ENCODE measurements at places on chromosomes 3 and 15.

DNA sequence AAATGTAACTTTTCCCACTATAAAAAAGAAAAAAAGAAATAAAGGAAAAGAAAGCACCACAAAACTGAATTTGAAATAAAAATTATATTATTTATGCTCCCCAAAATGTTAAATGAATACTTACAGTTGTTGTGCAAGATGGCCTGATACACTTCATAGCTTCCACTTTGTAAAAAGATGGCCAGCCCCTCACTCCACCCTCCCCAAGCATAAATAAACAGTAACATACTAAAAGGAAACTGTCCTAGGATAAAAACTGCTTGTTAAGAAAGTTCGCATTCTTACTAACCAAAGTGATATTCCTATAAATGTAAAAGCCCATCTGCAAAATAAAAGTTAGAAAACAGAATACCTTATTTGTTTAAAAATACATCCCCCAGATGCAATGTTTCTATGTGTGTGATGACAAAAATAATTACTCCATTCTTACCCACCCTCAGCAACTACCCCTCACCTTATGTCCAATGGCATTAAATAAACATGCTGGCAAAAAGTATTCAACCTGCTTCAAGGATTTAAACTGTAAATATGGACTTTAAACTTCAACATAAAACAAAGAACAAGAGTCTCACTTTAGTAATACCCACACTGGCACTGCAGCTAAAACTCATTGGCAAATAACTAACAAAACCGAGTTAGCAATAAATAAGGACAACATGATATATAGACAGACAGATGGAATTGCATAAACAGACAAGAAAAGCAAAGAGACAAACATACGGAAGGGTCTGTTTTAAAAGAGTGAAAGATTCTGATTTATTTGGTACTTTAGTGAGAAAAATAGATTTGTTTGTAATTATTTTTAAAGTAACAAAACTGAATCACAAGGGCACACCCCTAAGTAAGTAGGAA, 47.7 kb downstream of the ZBTB20 start:
- DNase-seq = no peak

- no peak for DNase-seq
Observed at GRCh38 chr15:24734396-24734795, 58.8 kb downstream of the NPAP1 start.

DNA sequence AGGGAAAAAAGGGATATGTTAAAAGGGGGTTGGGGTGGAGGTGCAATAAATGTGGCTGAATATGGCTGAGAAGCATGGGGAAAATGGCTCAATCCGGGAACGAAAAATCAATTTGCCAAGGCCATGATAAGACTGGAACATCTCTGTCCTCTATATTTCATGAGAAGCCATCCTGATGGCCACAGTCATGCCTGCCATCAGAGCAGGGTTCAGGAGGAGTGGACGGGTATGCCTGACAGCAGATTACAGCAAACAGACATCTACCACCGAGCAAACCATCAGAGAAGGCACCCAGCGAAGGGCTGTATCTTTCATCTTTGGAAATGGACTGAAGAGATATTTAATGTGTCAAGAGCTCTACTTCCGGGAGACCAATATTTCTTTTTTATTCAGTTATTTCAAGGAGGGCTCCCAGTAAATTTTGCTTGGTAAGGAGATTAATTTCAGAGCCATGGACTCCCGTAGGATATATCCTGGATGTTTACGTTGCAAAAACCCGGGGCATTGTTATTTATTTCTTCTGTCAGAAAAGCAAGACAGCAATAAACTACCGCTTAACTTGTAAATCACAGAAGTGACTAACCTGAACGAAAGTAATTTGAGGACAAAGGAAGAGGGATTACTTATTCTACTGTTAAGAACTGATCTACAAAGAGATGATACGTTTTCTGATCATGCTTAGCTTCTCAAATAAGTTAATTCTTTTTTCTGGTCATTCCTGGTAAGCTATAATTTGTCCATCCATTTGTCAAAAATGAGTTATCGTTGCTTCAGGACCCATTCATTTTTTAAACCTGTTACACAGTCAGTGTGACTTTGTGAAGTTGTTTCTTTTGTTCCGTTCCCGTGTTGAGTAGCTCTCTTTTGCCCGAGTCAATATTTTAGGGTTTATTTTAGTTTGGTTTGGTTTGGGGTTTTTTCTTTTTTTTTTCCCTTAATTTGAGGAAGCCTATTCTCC, 80.6 kb upstream of the CHD2 start:
- DNase-seq = no peak

DNA sequence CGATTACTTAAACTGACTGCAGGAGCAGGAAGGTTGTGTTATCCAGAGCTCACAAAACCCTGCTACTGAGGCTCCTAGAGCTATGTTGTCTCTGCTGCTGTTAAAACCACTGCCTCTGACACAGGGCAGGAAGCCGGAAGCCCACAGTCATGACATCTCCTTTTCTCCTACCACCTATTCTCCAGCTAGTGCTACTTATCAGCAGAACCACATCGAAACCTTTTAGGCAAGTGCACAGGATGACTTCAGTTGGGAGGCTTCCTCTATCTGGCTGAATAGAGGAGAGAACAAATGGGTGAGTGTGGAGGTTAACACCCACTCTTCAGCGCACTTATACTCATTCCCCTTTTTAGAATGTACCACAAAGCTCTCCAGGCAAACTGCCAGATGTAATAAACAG, 638.0 kb downstream of the OTOL1 start:
- peak; percentile 13 for DNase-seq

DNA sequence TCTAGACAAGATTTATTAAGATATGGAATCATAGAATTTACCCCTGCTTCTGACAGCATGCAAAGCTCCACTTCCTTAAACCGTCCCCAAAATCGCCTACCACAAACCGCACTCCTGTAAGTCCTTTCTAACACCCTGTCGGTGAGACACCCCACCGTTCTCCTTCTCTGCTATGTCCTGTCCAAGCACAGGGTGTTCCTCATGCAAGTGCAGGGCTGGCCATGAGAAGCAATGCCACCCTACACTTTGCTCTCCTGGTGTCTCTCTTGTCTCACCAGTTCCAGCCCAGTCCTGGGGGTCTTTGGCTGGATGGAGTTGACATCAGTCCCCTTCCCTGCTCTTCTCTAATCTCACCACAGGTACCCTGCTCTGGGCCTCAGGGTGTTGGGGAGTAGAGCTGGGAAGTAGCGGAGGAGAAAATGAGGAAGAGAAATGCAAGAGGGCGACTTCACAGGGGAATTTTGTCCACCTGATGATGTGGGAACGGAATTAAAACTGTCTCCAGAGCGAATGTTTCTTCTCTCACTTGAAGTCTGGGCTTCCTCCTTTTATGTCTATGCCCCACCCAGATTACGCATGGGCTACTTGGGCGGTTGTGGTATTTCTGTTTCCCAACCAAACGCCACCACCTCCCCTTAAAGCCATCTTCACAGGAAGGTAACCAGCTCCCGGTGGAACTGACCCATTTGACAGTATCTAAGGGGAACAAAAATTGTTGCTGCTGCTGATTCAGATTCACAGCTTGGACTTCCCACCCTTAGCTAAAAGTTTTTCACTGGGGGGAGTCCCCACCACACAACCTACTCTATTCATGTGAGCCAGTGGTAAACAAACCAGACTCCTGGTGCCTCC, 49.9 kb downstream of the CASR start:
- no peak for DNase-seq

DNA sequence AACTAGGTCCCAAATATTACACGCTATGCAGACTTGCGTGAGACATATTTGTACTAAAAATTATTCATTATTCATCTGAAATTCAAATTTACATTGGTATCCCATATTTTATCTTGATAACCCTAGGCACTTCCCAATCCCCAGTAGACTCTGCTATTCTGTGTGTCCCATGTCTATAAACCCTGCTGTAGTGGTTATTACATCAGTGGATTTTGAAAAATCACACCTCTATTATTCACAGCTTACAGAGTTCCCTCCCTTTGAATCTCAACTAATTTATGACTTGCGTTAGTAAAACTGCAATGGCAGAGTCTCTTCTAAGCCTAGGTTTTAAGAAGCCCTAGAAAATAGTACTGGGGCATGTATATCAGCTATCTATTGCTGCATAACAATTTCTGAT, 54.3 kb downstream of the TRIM69 start:
- DNase-seq = no peak

DNA sequence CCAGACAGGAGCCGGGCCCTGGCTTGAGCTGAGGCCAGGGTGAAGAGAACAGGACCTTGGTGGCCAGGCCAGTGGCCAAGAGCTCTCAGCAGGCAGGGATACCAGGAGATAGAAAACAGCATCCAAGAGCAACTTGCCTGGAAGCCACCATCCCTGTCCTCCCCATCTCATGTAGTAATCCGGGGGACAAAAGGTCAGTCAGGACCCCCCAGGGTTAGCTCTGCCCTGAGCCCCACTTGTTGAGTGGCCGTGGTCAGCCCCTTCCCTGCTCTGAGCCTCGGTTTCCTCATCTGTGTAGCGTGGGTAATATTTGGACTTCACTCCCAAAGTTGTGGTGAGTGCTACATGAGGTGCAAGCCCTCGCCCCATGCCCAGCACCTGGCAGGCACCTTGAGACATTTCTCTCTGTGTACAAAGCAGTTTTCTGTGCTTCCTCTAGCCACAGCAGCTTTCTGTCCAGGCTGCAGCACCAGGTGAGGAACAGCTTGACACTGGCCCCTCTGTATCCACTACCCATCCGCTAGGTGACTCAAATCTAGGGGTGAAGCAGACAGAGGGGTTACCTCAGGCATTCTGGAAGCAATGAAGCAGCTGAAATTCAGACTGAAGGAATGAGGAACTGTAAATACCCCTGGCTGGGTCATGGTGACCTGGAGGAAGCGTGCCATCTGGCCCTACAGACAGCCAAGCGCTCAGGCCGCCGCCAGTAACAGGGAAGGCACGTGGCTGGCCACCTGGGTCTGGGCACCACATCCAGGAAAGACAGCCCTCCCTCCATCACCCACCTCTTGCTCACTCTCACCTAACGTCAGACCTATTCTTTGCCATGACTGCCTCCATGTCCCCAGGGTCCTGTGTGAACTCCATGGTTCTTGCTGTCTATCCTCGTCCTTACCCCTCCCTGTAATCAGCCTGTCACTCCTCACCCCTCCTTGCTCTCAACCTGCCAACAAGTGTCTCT, 6.7 kb downstream of the CISH start:
- DNase-seq = no peak

- no peak for DNase-seq
Observed at GRCh38 chr3:38579551-38580449, 69.7 kb downstream of the SCN5A start.

GRCh38 chr15:95260856-95261255, 1029.5 kb downstream of the MCTP2 start:
- no peak for DNase-seq

DNA sequence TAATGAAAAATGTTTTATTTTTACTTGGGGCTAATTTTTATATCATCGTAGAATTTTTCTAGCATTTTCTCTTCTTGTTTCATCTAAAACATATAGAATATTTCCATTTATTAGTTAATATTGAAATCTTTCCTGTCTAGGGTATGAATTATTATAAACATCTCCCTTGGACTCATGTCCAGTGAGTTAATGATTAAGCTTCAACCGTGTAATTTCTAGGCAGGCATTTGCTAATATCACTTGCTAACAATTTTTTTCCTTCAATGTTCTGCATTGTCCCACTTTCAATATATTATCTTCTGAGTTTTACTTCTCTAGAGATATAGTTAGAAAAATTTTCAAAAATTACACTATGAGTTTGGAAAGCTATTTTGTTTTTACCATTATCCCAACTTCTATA, 1371.6 kb upstream of the EPHA6 start:
- DNase-seq = no peak

- peak; percentile 50 for DNase-seq
Observed at GRCh38 chr15:63473999-63474809, 30.2 kb upstream of the USP3 start.

GRCh38 chr3:100110162-100110561, 4.1 kb downstream of the FILIP1L start:
- DNase-seq = peak; percentile 31

DNA sequence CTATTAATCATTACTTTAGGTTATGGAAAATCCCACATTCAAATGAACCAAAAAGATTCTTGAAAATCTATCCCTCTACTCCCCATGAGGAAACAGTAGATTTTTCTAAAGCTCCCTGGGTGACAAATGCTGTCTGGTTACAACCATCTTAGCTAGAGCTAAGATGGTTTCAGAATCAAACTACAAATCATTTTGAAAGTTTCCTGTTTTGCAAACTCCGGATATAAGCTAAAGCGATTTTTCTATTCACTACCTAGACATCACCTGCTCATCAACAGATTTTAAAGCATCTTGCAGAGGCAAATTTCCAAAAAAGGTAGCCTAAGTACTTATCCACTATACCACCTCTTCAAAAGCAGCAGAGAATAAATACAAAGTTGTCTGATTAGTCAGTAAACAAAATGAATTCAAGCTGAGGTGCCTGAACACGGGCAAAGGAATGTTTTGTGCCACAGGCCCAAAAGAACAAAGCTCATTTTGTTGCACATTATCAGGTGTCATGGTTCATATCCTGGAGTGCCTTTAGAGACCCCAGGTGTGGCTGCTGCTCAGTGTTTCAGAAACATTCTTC, 204.9 kb downstream of the TNIK start:
- no peak for DNase-seq

DNA sequence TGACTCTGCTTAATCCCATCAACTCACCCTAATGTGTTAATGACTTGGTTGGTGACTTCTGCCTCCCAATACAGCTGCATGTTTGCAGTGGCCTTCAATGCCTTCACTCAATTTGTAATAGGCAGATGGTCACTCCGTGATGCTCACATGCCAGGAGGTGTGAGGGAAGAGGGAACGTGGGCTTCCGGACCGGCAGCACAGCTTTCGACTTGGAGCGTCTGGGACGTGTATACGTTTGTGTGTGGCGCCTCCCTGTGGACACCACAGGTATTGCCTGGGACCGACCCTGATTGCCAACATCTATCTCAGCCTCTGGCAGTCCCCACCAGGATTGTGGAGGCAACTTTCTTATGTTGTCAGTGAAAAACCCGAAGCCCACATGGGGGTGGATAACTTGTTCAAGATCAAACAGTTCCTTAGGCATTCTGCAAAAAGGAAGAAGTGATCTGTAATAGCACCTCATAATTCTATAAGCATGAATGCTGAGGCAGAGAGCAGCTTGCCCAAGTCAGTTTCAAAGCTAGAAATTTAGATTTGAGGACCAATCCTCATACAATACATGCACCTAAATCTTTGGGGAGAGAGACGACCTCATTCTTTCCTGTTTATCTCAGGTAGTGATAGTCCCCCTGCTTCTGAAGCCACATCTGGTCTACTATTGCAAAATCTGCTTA, 16.9 kb downstream of the MRPL46 start:
- DNase-seq = peak; percentile 63

- no peak for DNase-seq
Observed at GRCh38 chr15:86432861-86433260, 353.2 kb downstream of the AGBL1 start.

- DNase-seq = no peak
Observed at GRCh38 chr15:42825599-42825998, 88.7 kb upstream of the CDAN1 start.

GRCh38 chr15:44713006-44713966, 2.0 kb downstream of the B2M start:
- DNase-seq = peak; percentile 34

DNA sequence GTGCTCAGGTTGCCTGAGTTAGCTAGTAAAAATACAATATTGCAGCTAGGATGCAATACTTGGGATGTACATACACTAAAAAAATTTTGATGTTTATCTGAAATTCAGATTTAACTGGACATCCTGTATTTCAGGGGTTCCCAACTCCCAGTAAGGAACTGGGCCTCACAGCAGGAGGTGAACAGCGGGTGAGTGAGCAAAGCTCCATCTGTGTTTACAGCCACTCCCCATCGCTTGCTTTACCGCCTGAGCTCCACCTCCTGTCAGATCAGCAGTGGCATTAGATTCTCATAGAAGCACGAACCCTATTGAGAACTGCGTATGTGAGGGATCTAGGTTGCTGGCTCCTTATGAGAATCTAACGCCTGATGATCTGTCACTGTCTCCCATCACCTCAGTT, 285.1 kb upstream of the PROK2 start:
- no peak for DNase-seq

Measured in fibroblast of skin of right quadriceps (primary cell).